ENCODE measurements at places on chromosomes 5 and 9. TPM values are rescaled to one million over a fixed set of nuclear protein-coding genes. Genes with fewer than 3 reads are reported as not detected.
A peak's percentile ranks its signal among the peaks of the same experiment; 100 is the strongest.

Gene FGF18
- 3.9 TPM for total RNA-seq

GRCh38 chr9:26361010-26361409, 531.6 kb downstream of the CAAP1 start:
- no peak for DNase-seq

GRCh38 chr9:107474124-107474523, 15.4 kb downstream of the KLF4 start:
- no peak for DNase-seq

DNA sequence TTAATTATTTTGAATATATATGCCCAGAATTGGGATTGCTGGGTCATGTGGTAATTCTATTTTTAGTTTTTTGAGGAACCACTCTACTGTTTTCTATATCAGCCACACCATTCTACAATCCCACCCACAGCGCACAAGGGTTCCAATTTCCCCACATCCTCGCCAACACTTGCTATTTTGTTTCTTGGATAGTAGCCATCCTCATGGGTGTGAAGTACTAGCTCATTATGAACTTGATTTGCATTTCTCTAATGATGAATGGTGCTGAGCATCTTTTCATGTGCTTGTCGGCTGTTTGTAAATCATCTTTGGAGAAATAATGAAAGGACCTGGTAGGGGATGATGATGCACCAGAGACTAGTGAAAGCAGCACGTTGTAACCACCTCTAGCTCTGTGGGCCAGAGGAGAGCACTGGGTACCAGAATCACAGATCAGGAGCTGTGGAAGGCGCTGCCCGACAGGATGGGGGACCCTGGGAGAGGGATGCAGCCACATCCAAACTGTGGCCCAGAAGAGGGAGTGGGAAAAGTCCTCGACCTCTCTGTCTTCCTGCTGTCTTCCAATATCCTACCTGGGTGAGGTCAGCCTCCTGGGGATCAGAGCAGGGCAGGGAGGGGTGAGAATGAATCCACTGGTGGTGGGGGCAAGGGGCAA, 155.4 kb downstream of the RGS3 start:
- DNase-seq: no peak

GRCh38 chr5:74020503-74020902, 394.5 kb downstream of the ARHGEF28 start:
- no peak for DNase-seq

- DNase-seq: peak; percentile 80
Observed at GRCh38 chr9:89755821-89756220, 151.0 kb downstream of the GADD45G start.

- no peak for DNase-seq
Observed at GRCh38 chr5:172180936-172181335, 7.1 kb downstream of the STK10 start.

- DNase-seq: peak; percentile 92
Observed at GRCh38 chr5:142108432-142109330, at the start of gene NDFIP1. Gene NDFIP1, plus strand, starts transcription at chr5:142108779. Its CDS starts 196 bp downstream, at chr5:142108975.

GRCh38 chr5:151550146-151550545, 41.0 kb downstream of the FAT2 start:
- no peak for DNase-seq

GRCh38 chr9:97705354-97705950, 8.3 kb upstream of the XPA start:
- DNase-seq: no peak

- DNase-seq: peak; percentile 68
Observed at GRCh38 chr5:92401492-92401891, 1018.4 kb upstream of the ARRDC3 start.

Measured in tongue (tissue), 3 donors.